ENCODE measurements at places on chromosomes 16 and 17.

DNA sequence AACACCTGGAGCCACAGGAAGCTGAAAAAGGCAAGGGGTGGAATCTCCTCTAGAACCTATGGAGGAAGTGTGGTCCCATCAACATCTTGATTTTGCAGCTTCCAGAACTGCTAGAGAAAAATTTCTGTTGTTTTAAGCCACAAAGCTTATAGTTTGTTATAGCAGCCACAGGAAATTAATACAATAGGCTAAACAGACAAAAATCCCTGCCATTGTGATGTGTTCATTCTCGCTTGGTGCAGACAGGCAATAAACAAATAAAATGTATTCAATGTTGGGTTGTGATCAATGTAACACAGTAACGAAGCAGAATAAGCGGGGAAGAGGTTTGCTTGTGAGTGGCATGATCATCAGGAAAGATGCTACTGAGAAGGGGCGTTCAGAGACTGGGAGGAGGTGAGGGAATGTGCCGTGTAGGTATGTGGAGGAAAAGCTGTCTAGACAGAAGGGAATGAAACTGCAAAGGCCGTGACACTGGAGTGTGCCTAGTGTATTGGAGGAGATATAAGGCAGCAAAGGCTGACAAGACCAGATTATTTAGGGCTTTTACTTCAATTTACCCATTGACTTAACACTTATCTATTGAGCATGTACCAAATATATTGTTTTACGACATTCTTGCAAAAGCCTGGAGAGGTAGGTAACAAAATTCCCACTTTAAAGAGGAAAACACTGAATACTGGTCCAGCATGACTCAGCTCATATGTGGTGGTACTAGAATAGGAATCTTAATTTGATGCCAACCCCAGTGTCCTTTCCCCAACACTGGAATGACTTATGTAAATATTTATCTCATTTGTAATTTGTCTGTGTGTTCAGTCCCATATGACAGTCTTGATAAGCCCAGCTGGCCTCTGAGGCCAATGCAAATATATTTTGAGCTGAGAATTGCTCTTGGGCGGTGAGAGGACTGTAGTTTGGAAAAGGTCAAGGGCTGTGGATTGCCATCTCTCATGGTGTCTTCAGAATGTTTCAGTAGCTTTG is 375.9 kb downstream of the CDH13 start:
- no peak for DNase-seq

DNA sequence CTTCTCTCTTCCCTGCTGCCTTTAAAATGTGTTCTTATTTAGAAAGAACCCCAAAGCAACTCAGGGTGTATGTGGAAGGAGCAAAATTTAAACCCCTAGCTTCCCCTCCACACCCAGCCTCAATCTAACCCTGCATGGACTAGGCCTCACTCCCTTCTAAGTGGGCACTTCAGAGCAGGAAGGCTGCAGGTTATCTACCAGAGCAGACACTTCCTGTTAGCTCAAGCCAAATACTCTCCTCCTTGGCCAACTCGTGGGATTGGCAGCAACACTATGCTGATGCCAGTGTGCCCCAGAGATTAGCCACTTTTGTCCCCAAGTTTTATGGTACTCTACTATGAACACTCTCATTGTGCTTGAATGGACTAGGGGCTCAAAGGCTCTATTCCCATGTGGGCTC is 35.6 kb downstream of the CCDC42 start:
- DNase-seq = no peak

DNA sequence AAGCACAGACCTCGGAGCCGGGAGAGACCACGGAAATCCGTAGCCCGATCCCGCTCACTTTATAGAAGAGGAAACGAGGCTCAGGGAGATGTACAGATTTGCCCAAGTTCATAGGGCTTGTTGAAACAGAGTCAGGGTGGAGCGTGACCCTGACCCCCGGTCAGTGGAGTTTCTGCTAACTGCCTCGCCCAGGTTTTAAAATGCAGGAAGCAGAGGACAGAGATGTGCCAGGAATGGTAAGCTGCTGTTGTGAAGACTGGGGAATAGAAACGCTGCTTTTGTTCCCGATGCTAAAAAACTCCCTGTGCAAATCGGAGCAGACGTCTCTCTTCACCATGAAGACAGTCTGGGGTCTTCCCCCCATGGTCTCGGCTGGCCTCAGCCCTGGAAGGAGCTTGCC is 403.0 kb downstream of the SEC14L1 start:
- DNase-seq = no peak

DNA sequence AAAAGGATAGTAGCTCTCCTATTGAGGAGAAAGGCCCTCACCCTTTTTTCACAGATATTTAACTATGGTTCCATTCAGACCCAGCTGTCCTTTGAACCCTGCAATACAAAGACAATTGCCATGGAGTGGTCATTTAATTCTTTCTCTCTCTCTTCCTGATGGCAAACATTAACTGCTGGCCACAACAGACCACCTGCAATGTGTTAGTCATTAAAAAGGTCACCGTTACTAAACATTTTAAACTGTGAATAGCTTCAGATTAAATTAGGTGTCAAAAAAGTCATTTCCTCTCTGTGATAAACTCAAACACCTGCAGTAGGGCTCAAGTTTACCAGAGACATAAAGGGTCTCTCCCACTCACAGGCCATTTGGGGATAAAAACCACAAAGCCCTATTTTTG is 697.2 kb downstream of the TOX3 start:
- DNase-seq = no peak

- DNase-seq = no peak
Observed at GRCh38 chr16:16108759-16109158, 114.5 kb downstream of the ABCC6 start.

DNA sequence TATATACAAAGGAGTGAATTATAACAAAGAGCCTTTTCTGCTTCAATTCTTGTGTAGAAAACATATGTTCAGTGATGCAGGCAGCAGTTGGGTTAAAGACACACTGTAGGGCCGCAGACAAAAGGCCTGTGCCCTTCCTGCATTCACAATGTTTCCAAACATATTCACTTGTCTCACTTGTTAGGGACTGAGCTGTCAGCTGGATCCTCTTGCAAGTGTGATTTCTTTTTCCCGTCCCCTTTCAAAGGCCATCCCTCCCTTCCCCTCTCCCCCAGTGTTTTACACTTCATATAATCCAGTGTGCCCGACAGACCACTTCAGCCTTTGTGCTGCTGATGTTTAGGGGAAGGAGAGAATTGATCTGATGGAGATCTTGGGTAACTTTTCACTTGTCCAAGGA is 217.0 kb downstream of the FTO start:
- DNase-seq = no peak

DNA sequence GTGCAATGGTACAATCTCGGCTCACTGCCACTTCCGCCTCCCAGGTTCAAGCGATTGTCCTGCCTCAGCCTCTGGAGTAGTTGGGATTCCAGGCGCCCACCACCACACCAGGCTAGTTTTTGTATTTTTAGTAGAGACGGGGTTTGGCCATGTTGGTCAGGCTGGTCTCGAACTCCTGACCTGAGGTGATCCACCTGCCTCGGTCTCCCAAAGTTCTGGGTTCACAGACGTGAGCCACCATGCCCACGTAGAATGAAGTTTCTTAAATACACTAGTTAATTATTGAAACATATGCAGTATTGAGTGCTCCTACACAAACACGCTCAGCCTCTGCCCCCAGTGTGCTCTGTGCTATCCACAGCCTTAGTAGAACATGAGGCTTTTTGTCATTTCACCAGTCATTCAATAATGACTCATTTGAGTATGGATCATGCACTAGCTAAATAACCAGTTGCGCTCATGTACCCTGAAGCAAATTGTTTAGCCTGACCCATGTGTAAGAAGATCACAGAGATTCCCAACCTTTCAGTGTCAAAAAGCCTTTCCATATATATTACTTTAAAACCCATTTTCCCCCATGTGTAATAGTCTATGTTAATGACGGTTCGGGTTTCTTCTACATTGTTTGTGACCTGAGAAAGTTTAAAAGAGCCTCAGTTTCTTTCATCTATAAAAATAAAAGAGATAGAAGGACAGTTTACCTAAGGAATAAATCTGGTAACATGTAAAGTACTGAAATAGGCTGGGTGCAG is 49.7 kb downstream of the TUBD1 start:
- no peak for DNase-seq

- no peak for DNase-seq
Observed at GRCh38 chr16:21226749-21227148, 6.8 kb upstream of the ANKS4B start.

GRCh38 chr16:57689762-57690558 is 4.6 kb upstream of the DRC7 start:
- DNase-seq = no peak

- DNase-seq = no peak
Observed at GRCh38 chr17:6910987-6911603, 79.6 kb upstream of the TEKT1 start.

DNA sequence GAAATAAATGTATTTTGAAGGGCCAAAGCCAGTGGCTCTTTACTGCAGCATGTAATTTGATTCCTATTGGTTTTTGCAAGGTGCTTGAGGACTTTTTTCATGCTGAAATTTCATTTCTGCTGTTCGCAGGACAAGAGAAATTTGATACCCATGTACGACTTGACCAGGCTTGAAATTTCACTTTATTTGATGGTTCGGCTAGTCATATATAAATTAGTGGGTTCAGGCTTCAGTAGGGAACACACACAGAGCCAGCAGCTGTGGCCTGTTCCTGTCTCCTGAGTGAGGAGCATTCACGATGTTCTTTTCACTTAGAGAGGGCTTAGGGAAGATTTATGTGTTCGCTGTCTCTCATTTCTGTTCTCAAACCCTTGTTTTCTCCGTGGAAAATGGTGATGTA is 258.4 kb upstream of the CACNG5 start:
- no peak for DNase-seq

DNA sequence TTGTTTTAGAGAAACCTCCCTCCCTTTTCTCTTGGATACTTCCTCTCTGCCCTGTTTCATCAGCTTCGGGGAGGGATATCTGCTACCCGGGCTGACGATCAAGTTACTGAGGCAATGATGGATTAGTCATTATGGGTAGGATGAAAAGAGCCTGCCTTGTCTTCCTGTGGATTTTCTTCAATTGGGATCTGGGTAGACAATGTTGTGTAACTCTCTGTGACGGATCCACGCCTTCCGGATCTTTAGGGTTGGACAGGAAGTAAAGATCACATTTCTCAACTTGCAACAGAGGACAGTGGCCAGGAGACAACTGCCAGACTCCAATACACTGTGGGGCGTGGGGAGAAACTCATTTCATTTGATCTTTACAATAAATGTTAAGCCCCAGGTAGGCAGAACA is 11.3 kb upstream of the CHST6 start:
- no peak for DNase-seq

GRCh38 chr17:16197276-16197675 is 18.1 kb downstream of the NCOR1 start:
- DNase-seq = no peak

DNA sequence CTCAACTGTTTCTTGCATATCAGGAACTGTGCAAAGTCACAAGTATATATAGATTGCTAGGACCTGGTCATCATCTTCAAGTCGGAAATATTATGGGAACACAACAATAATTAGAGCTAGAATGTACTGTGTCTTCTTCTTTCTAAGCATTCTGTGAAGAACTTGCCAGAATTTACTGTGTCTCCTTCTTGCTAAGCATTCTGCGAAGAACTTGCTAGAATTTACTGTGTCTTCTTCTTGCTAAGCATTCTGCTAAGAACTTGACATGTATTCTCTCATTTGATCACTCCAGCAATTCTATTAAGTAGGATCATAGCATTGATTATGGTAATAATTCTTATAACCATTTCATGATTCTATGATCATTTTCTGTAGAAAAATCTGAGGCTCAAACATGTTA is 231.7 kb downstream of the FOXL1 start:
- no peak for DNase-seq

DNA sequence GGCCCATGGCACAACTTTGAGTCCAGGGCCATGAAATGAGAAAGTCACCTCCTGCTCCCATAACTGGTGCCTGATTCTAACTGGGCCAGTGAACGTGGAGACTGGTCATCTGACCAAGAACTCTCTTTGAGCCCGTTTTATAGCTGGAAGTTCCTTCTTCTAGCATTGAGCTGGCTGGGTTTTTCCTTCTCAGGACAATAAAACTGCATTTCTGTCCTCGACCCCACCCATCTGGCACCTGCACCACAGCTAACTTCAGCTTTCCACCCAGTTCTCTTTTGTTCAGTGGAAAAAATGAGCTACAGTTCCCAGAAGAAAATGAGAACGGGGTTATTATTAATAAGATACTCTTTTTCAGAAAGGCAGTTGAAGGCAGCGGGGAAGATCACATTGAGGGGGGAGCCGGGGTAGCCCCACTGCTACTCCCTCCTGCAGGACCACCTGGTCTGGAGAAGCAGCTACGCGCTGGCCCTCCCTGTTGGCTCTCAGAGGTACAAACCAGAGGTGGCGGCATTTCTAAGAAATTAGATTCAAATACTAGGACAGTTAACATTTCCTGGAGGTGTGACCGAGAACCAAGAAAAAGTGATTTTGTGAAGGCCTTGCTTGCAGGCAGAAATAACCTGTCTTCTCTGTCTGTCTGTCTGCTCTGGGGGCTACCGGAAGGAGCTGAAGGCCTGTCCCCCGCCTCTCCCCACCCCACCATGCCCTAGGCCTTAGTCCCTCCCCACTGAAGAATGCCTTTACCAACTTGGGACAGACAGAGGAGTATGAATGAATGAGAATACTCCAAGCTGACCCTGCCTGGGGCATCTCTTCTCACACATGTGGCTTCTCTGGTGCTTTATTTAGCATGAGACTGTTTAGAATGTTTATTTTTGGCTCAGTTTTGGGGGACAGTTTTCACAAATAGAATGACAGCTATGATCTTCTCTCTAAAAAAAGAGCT is 123.9 kb downstream of the XYLT1 start:
- no peak for DNase-seq

GRCh38 chr17:44362949-44363612 is 572 bp downstream of the FAM171A2 start:
- no peak for DNase-seq
